ENCODE measurements at places on chromosomes 6 and 20. TPM values are rescaled to one million over a fixed set of nuclear protein-coding genes. Genes with fewer than 3 reads are reported as not detected.

GRCh38 chr6:110492584-110492983 is 16.2 kb upstream of the SLC22A16 start:
- no peak for DNase-seq

DNA sequence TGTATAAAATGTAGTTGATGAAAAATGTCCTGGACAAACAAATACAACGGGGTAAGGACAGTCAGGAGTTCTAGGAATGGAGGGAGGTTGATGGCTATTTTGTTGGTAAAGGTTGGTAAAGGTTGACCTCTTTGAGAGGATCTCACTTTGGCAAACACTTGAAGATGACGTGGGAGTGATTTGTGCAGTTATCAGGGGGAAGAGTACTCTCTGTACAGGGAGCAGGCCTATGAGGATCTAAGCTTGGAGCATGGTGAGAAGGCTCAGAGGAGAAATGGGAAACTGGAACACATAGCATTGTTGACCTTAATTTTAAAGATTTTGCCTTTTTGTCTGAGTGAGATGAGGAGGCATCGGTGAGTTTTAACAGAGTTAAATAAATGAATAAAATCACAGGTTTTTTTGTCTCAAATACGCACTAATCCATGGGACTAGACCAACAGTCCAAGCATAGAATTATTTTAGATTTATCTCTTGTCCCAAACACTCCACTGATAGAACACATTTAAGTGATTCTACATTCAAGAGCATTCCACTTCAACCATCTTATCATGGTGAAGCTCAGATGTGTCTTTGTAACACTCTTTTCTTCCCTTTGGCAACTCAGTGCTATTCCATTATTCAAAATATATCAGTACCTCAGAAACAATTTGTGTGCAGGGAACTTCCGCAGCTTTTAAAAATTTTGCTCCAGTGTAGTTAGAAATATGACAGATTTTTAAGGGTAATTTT is 5.7 kb downstream of the LAMA2 start:
- DNase-seq, result no peak

DNA sequence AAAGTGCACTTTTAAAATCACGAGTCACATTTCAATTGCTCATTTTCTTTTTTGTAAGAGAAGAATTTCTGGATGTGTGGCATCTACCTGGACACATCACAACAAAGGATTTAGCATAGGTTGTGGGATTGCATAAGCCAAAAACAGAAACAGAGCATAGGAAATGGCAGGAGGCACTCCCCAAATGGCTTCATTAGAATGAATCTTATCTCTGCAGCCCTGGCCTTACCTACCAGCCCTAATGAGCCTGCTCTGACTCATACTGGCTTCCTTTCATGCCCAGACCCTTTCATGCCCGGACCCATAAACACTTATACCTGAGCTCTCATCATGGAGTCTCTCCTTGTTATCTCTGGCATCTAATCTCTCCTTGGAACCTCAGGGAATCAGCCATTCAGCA is 23.9 kb upstream of the SPTLC3 start:
- DNase-seq, result no peak

DNA sequence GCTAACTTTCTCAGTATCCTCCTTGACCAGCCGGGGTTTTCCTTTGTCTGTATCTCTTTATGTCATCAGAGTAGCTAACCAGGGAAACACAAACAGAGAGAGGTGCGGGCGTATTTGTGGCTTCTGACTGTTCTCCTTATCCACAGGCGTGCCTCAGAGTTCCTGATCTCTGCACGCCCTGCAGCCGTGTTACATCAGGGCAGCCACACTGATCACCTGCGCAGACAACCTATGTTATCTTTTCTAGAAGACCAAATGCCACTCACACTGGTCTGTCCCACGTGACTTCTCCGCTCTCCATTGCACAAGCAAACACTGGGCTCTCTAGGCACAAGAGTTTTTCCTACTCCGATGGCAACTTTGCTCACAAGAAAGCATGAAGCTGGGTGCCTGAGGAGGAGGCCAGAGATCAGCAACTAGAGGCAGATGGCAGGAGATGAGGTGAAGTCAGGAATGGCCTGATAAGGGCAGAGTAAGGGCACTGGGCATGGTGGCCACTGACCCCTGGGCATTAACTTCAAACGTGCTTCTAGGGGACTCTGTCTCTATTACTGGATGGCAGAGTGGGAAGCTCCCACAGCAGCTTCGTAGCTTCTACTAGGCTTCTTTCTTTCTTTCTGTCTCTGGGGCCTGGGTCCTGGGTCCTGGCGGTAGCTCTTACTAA is 4.5 kb downstream of the PDE10A start:
- no peak for DNase-seq

DNA sequence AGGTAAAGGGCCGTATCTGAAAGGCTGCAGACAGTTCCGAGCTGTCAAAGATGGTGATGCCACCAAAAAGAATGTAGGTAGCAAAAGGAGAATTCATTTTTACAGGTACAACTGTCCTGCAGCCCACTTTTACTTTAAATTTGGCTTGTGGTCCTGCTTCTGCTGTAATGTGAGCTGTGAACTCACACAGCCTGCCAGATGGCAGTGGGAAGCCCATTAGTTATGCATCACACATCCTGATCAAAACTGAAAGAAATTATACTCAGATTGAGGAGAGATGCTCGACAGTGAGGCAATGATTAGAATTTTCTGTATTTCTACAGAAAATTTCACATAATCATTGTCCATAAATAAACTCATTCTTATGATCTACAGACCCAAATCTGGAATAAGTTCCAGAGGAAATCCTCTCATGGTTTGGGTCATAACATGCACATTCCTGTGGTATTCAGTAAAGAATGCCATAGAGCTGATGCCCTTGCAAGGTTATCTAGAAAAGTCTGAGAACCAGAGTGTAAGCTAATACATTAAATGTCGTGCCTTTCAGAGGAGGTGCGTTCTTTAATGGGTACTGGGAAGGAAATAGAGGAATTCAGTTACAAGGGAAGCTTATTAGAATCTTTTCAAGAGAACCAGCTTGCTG is 23.9 kb upstream of the E2F3 start:
- DNase-seq, result no peak

- DNase-seq, result no peak
Observed at GRCh38 chr20:59145247-59145923, 18.2 kb upstream of the ZNF831 start.

- DNase-seq, result no peak
Observed at GRCh38 chr20:49268600-49269365, 9.1 kb downstream of the ZNFX1 start.

- DNase-seq, result no peak
Observed at GRCh38 chr20:1286267-1287024, 20.4 kb downstream of the SNPH start.

- no peak for DNase-seq
Observed at GRCh38 chr6:19905584-19905983, 68.4 kb downstream of the ID4 start.

- DNase-seq, result no peak
Observed at GRCh38 chr6:128886706-128887105, 3.8 kb downstream of the LAMA2 start.

DNA sequence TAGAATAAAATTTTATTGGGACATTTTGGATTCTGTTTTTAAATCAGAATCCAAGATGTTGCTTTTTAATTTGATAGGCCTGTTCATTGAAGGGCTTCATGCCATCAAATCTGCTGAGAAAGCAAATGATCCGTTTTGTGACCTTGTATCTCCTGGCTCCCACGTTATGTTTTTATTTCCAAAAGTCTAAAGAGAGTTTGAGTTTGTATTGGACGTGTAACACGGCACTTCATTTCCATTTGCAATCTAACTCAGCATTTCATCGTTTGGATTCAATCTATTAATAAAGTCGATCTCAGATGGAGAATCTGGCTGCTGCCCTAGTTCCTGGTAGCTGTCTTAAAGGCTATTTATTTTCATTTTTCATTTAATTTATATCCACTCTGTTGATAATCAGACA is 17.0 kb downstream of the KIF25 start:
- DNase-seq, result no peak

GRCh38 chr20:1185316-1185741 is 548 bp upstream of the TMEM74B start:
- no peak for DNase-seq

GRCh38 chr20:50724851-50725723 is 6.3 kb upstream of the PARD6B start:
- DNase-seq, result peak; percentile 91

GRCh38 chr6:112478036-112478435 is 130.9 kb downstream of the RFPL4B start:
- no peak for DNase-seq

DNA sequence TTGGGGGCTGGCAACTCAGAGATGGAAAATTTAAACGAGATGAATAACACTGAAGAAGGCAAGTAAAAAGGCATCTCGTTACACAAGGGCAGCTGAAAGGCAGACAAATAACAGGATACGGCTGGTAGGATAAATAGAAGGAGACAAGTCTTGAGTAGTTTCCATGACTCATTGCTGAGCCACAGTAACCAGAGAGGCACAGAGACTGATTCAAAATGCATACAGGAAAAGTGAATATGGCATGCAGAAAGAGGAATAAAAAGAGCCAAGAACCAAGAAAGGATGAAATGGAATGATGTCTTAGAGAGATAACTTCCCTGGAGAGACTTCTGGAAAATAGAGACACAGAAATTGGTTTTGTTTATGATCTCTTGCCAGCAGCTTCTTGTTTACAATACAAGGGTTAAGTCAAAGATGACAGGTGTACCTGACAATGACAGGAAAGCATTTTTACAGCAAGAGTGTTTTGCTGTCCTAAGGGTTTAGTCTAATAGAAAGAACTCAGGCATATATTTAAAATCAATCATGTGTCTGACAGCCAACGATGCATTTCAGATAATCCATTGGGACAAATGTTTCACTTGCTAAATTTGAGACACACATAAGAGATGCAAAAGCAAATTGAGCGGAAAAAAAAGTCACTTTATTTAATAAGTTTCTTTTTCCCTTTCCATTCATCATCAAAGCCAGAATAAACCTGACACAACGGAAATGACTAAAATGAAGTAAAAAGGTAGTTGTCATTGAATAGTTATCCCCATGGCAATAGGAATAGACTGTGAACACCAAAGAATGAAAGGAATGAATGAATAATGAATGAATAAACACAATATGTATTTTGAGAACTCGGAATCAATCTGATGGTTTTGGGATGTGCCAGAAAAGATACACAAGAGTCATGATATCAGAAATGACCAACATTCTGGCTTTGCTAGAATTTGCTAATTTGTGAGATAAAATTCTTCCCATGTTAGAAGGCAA is 68.0 kb upstream of the KCNQ5 start:
- DNase-seq, result no peak

The MAFB gene
- total RNA-seq, result 31.9 TPM

The PIM1 gene
- 12.8 TPM for total RNA-seq

The FAM162B gene
- total RNA-seq, result not detected

The LGSN gene
- total RNA-seq, result not detected

The RAET1L gene
- total RNA-seq, result not detected

The ELOVL4 gene
- total RNA-seq, result 4.8 TPM
